ENCODE measurements at places on chromosomes 13 and 19. TPM values are rescaled to one million over a fixed set of nuclear protein-coding genes. Genes with fewer than 3 reads are reported as not detected.

The KIR3DL1 gene
- total RNA-seq = not detected

The LRRC63 gene
- not detected for total RNA-seq

The MAMSTR gene
- 1.6 TPM for total RNA-seq

The ZNF763 gene
- 0.13 TPM for total RNA-seq

The HNRNPM gene
- 96.7 TPM for total RNA-seq

The NLRP4 gene
- total RNA-seq = not detected

The KLK3 gene
- total RNA-seq = not detected

Measured in epithelial cell of alveolus of lung (primary cell).